ENCODE measurements at places on chromosomes 7 and 10.

DNA sequence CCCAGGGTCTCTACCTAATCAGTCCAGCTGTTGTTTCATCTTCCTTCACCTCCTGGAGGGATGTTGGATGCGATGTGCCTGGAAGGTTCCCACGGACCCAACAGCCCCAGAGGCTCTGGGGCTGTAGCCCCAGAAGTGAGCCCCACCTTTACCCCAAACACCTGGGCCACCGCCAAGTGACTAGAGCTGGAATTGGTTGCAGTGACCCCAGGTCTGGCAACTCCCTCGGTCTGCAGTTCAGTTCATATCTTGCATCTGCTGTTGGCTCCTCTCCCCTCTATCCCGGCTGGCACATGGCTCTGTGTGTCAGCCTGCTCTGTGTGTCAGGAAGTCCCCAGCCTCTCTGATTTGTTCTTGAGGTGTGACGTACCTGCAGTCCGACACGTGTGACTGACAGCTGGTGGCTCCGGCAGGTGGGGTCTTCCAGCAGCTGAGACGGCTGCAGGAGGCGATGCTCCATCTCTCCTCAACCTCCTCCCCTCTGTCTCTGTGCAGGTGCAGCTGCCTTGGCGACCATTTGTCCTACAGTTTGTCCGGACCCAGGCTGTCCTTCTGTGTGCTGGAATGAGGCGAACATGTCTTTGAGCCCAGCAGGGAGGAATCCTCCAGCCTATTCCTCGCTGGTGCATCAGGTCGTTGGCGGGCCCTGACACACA, 38.6 kb downstream of the ELFN1 start:
- DNase-seq, result no peak

- no peak for DNase-seq
These were observed 41.4 kb downstream of the CAMK1D start for GRCh38 chr10:12390733-12391132.

DNA sequence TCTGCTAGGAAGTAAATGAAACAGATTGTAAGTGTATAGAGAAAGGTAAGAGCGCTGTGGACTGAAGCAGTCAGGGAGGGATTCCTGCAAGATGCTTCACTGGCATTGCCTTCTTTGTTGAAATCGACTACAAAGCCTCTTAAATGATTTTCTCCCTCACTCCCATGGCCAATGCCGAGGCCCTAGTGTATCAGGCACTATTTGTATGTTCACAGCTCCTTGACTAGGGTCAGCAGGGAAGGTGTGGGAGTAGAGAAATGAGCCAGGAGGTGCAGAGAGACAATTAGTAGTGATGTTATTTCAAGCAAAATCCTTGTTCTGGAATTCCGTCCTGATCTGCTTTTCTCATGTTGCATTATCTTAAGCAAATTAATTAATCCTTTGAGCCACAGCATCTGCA, 22.9 kb upstream of the DUSP5 start:
- DNase-seq, result no peak

- no peak for DNase-seq
These were observed 308.3 kb upstream of the KAT6B start for GRCh38 chr10:74518061-74518460.

DNA sequence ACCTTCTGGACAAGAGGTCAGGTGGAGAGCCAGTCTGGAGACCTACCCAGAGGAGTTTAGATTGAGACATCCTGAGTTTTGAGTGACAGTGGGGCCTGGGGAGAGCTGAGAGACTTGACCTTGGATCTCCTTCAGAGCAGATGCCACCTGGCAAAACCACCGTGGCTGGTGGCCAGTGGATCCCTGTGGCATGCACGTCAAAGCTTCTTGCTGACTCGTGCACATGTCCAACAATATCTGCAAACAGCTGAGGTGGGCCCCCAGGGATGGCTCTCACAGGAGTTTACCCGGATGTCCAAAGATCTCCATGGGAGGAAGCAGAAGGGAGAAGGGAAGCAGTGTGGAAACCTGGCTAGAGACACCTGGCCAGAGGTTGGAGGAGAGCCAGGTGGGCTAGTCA, 230.5 kb downstream of the FANK1 start:
- DNase-seq, result no peak

GRCh38 chr10:102342958-102343357, 52.5 kb upstream of the NFKB2 start:
- DNase-seq, result no peak

GRCh38 chr10:98363220-98363619, 51.8 kb downstream of the PYROXD2 start:
- DNase-seq, result no peak

DNA sequence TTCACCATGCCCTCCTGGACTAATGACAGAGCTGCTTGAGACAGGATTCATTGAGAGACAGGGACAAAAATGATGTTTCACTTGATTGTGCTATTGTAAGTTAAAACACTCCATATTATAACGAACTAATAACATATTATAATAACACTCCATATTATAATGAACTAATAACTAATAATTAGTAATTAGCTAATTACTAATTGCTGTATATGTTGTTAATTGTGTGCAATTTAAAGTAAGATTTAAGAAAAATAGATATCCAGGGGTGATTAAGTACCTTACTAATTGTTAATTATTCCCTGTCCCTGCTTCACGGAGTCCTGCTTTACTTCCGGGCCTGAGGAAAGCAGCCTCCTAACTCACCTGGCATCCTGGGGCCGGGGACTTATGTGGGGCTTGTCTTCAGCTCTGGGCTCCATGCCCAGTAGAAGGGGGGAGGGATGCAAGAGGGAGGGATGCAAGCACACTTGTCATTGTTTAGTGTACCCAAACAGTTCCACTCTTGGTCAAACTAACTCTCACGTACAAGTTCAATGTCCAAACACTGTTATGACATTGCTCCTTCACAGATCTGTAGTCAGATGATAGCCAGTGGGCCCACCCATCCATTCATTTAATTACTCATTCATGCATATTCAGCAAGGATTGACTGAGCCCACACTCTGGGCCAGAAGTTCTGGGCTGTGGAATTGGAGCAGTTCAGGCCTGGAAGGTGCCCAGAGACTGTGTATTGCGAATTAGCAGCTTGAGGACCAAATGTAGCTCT, 53.8 kb downstream of the COL13A1 start:
- DNase-seq, result no peak

DNA sequence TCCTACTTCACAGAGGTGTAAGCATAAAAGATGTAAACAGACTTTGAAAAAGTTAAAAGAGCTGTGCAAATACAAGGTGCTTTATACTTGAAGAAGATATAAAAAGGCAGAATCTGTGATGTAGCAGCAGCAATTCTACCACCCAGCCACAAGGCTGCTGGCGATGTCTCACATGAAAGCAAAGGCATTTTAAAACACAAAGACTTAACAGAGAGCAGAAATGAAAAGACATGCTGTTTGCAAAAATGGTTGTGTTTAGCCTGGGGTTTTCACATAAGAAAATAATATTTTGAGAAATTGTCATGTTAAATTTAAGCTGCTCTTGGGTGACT, 85.5 kb upstream of the ZNF800 start:
- no peak for DNase-seq

GRCh38 chr7:27345164-27345887, 102.7 kb downstream of the EVX1 start:
- DNase-seq, result no peak

GRCh38 chr7:65438598-65438997, 64.9 kb downstream of the ZNF92 start:
- DNase-seq, result peak; percentile 50

DNA sequence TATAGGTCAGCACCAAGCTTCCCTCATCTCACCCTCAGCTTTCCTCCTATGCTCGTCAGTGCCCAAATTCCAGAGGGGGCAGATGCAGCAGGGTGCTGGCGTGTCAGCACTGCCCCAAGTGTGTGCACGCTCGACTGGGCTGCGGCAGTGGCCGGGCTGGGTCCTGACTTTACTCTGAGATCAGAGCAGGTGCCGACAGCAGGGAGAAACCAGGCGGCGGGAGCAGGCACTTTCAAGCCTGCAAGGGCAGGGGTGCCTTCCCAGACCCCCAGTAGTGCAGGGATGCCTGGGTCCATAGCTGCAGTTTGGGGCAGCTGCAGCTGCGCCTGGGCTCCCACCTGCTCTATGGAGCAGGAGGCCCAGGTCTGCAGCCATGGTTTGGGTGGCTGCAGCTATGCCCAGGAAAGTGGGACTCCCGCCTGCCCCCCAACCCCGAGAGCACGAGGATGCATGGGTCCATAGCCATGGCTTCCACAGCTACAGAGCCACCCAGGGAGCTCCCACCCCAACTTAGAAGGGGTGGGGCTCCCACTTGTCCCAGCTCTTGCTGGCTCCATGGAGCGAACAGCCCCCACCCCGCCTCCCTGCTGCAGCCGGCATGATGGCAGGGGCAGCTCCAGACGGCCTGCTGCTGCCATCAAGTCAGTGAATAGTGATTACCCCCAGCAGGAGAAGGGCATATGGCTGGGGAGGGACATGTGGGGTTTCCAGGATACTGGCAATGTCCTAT, 199.2 kb upstream of the KMT2E start:
- no peak for DNase-seq

DNA sequence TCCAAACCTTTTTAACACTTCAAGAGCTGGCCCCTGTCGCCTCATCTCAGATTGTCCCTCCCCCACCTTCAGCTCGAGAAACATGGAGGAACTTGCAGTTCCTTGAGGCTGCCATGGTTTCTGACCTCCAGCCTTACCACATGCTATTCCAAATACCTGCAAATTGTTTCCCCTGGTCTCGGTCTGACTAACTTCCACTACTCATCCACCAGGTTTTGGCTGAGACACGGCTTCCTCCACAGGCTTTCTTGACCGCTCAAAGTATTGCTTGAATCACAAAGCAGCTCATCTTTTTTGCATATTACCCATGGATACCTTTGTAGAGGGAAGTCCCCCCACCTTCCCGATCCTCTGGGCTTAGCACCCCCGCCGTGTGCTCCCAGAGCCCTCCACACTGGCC, 5.2 kb upstream of the SAMD8 start:
- DNase-seq, result no peak

DNA sequence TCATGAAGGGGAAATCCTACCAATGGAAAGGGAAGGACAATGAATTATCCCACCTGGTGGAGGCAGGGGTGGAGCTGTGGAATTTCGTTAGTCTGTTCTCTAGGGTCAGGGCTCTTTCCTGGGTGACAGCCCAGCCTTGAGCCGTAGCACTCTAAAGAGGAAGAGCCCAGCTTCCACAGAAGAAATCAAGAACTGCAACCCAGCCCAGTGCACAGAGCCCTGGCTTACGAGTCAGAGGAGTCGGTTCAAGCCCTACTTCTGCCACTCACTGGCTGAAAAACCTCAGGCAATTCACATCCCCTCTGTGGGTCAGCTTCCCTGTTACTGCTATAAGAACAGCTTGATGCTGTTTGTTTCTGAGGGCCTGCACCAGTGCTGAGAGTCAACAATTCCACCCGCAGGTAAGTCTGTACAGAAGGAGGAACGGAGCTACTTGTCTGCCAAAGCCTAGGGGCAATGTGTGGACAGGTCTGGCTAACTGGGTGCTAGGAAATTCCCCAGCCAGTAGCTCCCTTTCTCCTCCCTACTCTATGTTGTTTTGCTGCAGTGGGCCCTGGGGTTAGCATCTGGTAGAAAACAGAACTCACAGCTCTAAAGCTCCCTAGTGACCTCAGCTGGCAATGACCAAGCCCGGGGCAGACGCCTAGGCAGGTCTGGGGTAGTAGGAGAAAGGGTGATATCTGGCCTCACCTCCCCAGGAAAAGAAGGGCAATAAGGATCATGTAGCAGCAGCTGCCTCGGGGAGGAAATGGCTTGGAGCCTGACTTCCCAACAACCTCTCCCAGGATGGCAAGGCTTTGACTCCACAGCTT, 3.3 kb downstream of the AVPI1 start:
- peak; percentile 50 for DNase-seq

GRCh38 chr10:17607603-17608332, 9.4 kb downstream of the HACD1 start:
- no peak for DNase-seq

DNA sequence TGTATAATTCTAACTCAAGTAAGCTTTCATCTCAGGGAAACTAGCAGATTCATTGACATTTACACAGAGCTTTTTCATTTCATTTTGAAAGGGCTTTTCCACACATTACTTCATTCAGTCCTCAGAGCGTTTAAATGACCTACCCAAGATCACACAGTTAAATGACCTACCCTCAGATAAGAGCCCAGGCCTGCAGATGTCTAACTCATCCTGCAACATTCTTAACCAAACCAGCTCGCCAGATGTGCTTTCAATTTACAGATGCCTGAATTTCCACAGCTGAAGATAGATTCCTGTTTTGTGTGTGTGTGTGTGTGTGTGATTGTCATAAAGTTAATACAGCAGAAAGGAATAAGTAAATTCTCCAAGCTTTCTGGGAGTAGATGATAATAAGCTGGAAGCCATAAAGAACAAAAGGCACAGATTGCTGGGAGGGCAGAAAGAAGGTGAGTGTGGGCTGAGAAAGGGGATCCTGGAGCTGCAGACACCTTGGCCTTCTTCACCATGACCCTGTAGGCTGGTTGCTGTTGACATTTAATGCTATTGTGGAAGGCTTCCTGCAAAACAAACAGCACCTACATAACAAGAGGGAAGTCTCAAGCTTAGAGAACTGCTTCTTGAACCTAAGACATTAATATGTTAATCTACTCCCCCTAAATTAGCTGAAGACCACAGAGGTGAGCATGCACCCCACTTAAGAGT, 489.7 kb upstream of the CELF2 start:
- no peak for DNase-seq

DNA sequence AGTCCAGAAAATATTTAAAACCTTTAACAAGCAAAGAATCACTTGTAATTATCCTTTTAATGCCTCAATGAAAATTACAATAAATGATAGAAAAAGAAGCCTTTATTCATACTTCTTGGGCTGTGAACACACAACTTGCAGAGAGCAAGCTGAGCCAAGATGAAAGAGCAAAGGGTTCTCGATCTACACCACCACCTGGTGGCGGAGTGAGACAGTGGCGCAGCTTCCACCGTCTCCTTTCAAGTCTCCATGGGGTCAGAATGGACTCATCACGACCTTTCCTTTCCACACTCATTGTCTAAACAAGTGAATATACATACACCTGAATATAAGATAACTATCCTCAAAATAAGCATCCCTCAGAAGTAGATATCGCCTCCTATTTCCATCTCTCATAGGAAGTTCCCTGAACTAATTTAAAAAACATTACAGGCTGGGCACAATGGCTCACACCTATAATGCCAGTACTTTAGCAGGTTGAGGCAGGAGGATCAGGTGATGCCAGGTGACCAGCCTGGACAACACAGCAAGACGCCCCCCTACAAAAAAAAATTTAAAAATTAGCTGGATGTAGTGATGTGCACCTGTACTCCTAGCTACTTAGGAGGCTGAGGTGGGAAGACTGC, 40.7 kb downstream of the ATE1 start:
- peak; percentile 30 for DNase-seq

GRCh38 chr10:88332503-88333247, 250.4 kb downstream of the RNLS start:
- DNase-seq, result no peak
